Sigmoid colon (tissue), 7 donors: ENCODE measurements at places on chromosomes 7 and 10. TPM values are rescaled to one million over a fixed set of nuclear protein-coding genes. Genes with fewer than 3 reads are reported as not detected.

GRCh38 chr7:43303740-43304241, 191.3 kb downstream of the HECW1 start:
- DNase-seq, result no peak

Gene HKDC1
- not detected for total RNA-seq

- no peak for DNase-seq
These were observed 45.6 kb downstream of the FEZF1 start for GRCh38 chr7:122258971-122259370.

Gene HABP2
- total RNA-seq, result not detected

Gene FAS
- total RNA-seq, result 14.3 TPM

GRCh38 chr7:149780636-149781419, 7.4 kb upstream of the ZNF467 start:
- no peak for DNase-seq

DNA sequence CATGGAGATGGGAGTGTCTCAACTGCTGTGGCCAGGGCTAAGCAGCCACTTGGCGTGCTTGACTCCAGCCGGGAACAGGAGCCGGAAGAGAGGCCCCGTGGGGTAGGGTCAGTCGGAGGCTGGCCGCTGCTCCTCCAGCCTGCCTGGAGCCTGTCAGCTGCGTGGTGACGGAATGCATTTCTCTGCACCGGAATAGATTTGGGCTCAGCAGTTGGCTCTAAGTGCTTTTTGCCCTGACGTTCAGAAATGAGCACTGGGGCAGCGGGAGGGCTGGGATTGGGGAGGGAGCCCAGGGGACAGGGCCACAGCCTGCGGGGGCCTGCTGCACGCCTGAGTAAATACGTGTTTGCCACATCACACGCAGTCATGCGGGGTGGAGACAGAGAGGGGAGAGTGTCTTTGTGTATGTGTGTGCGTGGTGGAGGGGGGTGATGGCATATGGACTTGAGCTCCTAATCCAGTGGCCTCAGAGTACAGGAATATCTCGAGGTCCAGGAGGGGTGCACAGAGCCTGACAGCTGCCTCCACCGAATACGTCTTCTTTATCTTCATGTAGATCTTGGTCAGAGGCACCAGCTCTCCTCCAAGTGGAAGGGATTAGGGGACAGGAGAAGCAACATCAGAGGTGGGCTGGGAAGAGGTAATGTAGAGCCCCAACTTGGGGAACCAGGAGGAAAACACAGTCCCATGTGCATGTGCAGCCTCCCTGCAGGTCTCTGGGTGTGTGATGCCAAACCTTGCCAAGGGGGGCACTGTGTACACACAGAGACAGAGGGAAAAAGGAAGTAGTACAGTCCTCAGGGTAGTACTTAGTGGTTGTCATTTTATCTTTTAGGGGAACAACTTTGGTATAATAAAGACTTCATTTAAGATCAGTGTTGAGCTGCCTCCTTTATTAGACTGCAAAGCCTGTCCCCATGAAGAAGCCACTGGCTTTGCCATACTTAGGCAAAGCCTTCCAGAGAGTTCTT, 151.4 kb downstream of the CDH23 start:
- DNase-seq, result no peak
